Amygdala (tissue), 56 donors: ENCODE measurements at places on chromosomes 13 and 19.

DNA sequence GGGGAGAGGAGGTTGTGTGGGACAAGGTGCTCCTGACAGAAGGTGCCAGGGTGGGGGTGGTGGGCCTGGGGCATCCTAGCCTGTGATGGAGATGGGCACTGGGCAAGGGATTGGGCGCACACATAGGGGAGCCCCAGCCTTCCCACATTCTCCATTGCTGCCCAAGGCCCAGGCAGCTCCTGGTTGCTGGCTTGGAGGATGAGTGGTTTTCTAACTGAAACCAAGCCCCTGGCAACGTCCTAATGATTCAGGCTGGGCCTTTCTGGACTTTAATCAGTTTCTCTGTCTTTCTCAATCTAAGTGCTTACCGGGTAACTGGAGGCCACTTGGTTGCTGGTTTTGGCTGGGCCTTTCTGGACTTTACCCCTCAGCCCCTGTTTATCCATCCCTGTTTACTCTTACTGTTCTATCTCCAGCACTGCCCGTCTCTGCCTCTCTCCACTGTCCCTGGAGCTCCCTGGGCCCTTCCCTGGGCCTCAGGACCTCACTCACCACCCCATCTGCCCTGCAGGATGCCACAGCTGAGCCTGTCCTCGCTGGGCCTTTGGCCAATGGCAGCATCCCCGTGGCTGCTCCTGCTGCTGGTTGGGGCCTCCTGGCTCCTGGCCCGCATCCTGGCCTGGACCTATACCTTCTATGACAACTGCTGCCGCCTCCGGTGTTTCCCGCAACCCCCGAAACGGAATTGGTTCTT, 354 bp downstream of the CYP4F3 start:
- DNase-seq, result no peak

GRCh38 chr19:47151627-47152026, 21.0 kb downstream of the SAE1 start:
- DNase-seq, result no peak

DNA sequence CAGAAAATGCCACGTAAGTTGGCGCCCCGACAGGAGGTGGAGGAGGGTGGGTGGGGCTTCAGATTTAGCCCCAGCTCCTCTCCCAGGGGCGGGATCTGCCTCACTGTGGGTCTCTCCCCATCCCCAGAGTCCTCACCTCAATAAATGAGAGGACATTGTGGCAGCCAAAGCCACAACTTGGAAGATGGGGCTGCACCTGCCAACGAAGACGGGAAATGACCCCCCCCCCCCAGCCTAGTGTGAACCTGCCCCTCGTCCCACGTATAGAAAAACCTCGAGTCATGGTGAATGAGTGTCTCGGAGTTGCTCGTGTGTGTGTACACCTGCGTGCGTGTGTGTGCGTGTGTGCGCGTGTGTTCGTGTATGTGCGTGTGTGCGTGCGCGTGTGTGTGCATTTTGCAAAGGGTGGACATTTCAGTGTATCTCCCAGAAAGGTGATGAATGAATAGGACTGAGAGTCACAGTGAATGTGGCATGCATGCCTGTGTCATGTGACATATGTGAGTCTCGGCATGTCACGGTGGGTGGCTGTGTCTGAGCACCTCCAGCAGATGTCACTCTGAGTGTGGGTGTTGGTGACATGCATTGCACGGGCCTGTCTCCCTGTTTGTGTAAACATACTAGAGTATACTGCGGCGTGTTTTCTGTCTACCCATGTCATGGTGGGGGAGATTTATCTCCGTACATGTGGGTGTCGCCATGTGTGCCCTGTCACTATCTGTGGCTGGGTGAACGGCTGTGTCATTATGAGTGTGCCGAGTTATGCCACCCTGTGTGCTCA, 1.5 kb upstream of the TRAPPC5 start:
- no peak for DNase-seq

DNA sequence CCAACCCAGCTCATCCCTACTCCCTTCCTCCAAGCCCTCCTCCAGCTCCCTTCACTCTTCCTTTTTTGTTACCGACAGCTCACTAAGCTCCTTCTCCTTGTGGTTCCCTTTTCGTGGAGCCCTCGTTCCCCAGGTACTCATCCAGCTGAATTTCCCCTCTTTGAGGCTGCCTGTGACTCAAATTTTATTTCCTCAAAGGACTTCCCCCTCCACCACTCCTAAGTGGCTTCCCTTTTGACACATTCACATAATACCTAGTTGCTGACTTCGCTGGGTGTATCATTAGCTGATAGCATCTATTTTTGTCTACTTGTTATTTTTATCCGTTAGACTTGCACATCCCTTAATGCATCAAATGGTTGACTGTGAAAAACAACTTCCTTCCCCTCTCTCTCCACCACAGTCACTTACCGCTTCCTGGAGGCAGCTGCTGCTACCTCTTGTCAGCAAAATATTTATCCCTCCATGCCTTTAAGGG, 14.5 kb downstream of the FFAR2 start:
- no peak for DNase-seq

GRCh38 chr13:63636316-63636993, 2220.8 kb upstream of the PCDH20 start:
- DNase-seq, result no peak

- no peak for DNase-seq
Observed at GRCh38 chr13:44318161-44318560, 55.5 kb upstream of the SERP2 start.

DNA sequence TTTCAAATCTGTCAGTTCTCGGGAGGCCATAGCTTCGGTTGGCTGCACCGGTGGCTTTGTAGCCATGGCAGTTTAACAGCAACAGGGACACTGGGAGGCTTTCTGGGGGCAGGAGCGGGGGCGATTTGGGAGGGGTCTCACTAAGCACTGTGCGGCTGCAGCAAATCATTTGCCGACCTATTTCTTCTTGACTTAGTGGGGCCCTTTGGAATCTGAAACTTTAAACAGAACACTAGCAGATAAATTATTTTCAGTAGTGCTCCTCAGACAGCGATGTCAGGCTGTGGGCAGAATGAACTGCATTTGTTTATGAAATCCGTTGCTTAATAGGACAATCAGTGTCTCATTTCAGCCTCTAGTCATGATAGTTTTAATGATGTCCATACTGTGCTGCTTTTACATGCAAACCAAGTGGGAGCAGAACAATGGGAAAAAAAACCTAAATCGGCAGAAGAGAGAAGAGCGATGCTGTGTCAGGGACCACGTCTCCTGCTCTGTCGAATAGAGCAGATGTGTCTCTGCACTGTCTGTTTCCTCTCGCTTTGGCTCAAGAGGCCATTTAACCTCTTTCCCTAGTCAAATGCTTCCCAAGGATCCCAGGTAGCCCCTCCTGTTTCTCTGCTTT, 211.9 kb downstream of the OLFM4 start:
- no peak for DNase-seq

GRCh38 chr19:52734331-52734892, 432 bp downstream of the ZNF611 start:
- DNase-seq, result peak; percentile 17

- DNase-seq, result no peak
Observed at GRCh38 chr19:1857648-1858326, 5.6 kb downstream of the KLF16 start.

DNA sequence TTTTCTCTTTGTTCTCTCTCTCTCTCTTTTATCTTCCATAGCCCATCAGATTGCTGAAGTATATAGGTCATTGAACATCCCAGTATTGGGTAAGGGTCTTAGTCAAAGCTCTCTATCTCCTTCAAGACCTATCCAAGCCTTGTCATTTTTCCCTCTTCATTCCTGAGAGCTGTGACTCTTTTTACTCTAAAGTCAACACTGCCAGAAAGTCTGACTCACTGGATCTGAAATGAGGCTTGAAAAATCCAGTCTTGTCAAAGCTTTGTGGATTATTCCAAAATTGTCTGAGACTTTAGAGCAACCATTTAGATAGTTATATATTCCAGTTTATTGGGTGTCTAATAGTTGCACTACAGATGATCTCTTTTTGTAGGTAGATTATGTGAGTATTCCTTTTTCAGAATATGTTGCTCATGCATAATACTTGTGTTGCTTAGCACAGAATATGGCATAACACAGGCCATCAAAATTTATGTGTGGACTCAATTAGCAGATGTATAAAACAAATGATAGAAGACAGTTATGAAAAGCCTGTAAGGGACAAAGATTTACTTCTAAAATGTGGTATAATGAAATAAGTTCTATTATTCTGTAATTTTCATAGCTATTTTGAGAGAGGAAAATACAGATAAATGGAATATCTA, 389.3 kb upstream of the PCDH9 start:
- no peak for DNase-seq

DNA sequence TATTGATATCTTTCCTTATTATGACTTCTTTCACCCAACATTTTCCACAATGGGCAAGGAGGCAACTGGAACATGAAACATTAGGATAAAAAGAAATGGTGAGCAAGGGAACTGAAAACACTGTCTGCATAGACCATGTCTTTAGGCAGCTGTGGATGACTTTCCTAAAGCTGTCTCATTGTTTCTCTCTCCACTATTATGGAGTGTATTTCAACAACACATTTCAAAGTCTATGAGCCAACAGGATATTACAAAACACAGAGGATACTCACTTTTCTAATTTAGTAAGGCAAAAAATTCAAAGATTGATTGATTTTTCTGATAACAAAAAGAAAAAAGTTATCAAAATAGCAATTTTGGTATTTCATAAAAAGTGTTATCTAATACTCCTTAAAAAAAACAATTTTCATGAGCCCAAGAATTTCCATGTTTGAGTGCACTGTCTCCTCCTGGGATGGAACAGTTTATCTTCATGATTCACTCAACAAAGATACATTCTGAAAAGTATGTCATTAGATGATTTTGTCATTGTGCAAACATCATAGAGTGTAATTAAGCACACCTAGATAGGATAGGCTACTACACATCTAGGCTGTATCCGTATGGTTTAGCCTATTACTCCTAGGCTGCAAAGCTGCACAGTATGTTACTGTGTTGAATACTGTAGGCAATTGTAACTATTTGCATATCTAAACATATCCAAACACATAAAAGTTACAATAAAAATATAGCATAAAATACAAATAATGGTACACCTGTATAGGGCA, 1568.4 kb downstream of the SLITRK5 start:
- DNase-seq, result no peak

GRCh38 chr19:38759590-38760003, 13.7 kb downstream of the LGALS7 start:
- no peak for DNase-seq

DNA sequence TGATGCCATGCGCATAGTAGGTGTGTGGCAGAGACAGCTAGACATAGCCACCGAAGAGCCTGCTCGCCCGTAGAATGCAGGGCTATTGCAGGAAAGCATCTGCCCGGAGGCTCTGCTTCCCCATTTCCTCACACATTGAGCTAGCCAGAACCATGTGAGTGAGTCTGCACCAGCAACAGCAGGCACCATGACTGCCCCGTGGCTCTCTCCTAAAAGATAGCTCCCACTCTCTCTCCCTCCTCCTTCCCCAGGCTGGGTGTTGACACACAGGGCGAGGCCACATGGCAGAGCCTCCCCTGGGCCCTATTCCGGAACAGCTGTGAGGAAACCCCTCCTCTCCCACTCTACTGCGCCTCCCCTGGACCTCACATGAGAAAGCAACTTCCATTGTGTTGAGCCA, 52.3 kb upstream of the ATP12A start:
- no peak for DNase-seq

GRCh38 chr13:48510698-48511097, 22.2 kb downstream of the RCBTB2 start:
- DNase-seq, result no peak

DNA sequence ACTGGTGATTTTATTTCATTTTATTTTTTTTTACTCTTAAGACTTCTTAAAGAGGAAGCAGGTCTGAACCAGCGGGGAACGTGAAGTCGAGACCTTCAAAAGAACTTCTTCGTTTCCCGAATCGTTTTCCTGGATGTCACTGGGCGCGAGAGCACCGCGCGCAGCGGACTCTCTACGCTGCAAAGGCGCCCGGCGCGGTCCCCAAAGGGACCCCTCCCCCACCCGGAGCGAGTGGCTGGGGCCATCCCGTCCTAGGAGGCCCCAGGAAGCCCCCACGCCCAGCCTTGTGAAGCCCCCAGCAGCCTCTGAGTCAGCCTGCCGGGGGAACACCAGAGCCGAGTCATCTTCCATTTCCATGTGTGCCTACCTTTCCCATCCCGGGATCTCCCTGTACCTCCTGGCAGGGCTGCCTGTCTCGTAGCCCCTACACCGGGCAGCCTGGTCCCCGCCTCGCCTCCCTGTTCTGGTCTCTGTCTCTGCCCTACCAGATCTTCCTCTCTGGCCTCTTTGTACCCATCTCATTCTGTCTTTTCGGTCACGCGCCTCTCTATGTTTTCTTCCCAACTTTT, 608 bp downstream of the CD70 start:
- DNase-seq, result no peak

GRCh38 chr13:28355822-28356371, 139.0 kb downstream of the FLT1 start:
- no peak for DNase-seq

DNA sequence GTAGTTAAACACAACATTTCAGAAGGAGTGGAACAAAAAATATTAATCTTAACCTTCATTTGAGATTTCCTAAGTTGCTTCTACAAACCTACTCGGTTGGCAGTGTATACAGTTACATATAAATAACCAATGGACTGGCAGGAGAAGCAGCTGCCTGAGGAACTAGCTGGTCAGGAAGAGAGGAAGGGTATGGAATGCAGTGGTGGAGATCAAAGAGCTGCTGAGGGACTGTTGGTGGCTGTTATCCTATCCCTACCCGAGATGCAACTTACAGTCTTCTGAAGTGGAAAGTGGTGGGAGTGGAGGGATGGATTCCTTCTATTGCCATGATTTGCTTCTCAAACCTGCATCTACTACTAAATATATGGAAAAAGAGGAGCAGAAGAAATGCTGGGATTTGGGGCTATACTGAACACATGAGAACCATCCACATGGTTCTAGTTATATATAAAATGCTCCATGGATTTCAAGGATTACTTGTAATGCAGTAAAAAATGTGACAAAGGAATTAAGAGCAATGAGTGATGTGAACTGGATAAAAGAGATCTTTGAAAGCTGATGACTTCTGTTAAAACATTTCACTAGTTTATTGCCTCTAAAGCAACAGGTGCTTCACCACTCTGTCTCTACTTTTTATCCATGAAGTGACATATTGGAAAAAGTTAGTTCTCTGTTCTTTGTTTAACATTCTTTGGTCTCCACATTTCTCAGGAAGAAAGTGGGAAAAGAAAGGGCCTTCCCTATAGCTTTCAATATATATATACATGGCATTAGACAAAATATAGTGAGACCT, 29.9 kb downstream of the MICU2 start:
- no peak for DNase-seq

GRCh38 chr19:29629836-29630534, 23.9 kb downstream of the POP4 start:
- DNase-seq, result no peak

GRCh38 chr13:87878706-87879105, 207.5 kb downstream of the SLITRK5 start:
- no peak for DNase-seq

- DNase-seq, result no peak
Observed at GRCh38 chr13:30551189-30551588, 66.5 kb upstream of the USPL1 start.

DNA sequence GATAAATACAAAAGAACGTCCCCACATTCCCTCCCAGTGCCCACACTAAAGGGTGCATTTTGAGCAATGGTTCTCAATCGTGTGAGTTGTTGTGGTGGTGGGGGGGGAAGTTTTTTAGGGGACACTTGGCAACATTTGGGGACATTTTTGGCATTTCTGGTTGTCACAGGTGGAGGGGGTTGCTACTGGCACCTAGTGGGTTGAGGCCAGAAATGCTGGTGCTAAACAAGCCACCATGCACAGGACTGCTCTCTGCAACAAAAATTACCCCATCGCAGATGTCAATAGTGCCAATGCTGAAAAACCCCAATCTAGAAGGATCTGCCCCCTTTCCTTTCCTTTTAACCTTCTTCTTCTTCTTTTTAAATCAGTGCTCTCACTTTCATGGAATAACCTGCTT, 453.3 kb downstream of the TSHZ3 start:
- no peak for DNase-seq

- no peak for DNase-seq
Observed at GRCh38 chr13:28327373-28328270, 167.3 kb downstream of the FLT1 start.
